DND-41 (cell line): ENCODE measurements at places on chromosomes 16 and 17.
A peak's percentile ranks its signal among the peaks of the same experiment; 100 is the strongest.

DNA sequence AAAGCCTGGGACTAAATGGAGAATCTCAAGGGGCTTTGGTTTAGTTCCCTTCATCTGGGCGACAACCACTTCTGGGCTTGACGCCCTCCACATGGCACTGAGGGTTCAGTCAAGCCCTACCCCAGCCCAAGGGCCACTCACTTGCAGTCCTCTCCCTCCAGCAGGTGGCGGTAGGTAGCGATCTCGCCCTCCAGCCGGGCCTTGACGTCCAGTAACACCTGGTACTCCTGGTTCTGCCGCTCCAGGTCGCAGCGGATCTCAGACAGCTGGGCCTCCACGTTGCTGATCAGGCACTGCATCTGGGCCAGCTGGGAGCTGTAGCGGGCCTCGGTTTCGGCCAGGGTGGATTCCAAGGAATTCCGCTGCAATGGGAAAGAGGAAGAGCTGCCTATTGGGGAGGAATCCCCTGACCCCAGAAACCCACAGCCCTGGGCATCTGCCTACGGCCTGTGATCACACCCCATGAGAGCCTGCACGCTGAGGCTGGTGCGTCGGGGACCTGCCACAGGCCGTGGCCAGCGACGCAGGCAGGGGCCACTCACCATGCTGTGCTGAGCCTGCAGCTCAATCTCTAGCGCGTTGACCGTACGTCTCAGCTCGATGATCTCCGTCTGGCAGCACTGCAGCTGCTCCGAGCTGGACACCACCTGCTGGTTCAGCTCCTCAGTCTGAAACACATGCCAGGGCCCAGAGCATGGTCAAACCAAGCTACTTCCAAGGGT is 2.7 kb downstream of the KRT36 start:
- DNase-seq, result peak; percentile 7

DNA sequence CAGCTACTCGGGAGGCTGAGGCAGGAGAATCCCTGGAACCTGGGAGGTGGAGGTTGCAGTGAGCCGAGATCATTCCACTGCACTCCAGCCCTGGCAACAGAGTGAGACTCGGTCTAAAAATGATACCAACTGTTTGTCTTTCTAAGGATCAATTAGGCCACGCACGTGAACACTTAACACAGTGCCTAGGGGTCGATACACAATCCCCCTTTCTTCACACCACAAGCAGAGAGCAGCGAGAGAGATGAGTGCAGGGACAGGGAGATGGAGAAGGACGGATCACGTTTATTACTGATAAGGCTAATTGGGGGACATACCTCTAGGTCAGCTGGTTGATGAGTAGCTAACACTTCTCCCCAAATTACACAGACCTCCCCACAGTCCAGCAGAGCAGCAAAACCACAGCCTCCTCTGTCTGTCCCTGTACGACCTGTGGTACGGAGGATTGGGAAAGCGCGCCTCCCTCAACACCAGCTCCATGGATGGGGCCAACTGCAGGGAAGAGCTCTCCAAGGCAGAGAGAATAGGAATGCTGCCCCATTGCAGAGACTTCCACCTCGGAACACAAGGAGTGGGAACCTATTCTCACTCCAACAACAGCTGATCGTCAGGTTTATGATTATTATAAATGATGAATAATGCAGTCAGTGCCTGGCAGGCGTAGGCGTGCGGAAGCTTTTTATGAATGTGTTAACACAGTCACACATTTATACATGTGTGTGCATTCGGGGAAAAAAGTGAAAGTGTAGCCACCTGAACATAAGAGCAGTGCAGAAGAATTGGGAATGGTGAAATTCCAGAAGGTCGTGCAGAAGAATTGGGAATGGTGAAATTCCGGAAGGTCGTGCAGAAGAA is 155.1 kb downstream of the C16orf95 start:
- DNase-seq, result no peak

GRCh38 chr17:78784352-78784751 is 2.3 kb upstream of the CYTH1 start:
- no peak for DNase-seq

DNA sequence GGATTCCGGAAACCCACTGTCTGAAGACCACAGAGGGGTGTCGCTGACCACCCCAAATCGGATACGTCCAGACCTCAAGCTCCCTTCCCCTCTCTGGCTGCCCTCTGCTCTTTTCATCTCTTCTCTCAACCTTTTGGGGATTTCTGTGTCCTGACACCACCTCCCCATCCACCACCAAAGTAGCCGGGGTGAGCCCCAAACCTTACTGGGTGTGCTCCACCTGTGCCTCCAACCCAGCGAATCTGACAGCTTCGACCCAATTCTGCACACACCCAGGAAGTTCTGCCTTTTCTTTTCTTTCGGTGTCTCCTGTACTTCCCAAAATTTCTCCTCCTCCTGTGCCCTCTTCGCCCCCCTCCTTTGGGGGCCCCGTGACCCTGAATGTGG is 534 bp downstream of the KCTD11 start:
- DNase-seq, result no peak

DNA sequence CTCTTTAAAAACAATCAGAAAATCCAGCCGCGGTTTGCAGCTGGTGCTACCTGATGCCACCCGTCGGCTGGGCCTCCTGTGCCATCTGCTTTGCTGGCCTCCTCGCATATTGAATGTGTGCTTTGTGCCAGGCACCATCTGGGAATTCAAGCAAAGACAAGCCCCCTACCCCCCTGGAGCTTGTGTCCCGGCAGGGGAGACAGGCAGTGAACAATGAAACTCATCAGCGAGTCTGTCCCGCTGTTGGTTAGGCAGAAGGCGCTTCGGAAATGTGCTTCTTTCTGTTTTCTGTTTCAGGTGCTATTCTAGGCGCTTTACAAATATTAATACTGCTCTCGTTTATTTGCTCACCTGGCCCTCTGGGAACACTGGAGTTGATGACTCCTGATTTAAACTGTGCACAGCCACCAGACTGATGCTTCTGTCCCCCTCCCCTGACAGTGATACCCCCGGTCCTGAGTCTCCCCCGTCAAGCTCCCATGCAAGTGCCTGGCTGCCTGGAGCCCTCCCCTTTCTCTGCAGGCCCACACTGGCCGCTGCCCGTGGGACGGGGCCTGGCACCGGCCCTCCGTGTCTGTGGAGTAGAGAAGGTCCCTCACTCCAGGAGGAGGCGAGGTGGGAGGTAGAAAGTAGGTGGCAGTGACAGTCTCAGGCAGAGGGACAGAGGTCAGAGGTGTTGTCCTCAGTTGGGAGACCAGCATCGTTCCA is 126.1 kb upstream of the PLCG2 start:
- DNase-seq, result no peak

- DNase-seq, result no peak
These were observed 230.6 kb downstream of the IRF8 start for GRCh38 chr16:86129541-86129940.

DNA sequence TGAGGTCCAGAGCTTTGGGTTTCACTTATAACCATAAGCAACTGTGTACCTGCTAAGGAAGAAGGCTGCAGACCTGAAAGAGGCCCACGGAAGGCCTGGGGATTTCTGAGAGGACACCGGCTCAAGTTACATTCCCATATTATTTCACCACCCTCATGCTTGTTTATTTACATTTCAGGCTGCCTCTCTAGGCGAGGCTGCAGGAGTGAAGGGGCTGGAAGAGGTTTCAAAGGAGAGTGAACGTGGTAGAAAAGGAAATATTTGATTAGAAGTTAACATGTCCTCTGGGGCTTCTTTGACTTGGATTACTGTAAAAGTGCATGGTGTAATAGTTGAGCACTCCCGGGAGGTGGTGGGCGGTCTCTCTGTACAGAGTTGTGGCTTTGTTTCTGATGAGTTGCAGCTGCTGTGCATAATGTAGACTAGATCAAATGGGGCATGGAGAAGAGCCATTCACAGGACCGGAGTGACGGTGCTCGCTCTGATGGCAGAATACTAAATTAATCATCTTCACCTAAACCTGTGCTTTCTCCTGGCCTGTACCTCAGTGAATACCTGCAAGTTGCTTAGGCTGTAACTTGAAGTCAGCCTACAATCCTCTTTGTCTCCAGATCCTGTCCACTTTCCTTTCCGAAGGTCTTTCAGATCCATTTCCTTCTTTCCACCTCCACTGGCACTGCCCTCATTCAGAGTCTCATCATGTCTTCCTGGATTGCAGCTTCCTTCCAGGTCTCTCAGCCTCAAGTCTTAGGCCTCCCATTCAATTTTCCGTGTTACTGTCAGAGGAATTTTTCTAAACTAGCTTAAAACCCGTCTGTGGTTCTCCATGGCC is 1.9 kb upstream of the CPD start:
- DNase-seq, result peak; percentile 10

DNA sequence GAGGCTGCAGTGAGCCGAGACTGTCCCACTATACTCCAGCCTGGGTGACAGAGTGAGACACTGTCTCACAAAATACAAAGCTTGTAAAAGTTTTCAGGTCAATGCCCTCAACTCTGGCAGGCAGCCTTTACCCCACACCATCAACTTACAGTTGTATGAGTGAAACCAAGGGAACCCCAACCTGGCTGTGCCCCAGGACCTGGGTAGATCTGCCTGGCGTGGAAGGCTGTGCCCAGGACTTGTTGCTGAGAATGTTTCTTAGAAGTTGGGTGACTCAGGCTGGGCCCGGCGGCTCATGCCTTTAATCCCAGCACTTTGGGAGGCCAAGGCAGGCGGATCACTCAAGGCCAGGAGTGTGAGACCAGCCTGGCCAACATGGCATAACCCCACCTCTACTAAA is 7.8 kb downstream of the CES3 start:
- DNase-seq, result no peak

GRCh38 chr17:50194140-50194933 is 7.1 kb downstream of the COL1A1 start:
- DNase-seq, result no peak

DNA sequence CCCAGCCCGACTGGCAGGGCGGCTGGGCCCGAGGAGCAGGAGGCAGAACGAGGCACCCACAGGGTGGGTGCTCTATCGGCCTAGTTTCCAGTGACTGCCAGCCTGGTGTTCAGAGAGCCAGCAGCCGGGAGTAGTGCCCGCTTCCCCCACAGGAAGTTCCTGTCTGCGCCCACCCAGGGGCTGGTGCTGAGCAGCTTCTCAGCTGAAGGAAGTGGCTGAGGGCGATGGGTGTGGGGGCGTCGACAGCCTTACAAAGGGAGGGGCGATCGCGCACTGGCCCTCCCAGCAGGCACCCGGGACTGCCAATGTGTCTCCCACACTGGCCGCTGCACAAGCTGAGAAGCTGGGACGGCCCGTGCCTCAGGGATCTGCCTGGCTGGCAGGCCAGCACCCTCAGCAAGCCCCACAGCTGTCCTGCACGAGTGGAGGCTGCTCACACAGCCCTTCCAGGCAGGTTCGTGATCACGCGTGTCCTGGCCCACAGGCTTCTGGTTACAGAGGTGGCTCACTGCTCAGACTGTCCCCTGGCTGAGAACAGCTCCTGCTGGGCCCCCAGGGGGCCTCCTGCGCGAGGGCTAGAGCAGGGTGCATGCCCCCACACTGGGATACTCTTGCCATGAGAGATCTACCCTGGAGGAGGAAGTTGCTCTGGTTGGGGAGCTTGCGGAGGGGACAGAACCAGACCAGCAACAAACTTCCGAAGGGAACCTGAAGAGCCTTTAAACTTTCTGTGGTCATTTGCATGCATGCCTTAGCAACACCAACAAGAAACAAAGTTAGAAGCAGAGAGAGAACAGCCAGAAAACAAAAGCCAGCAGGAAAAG is 2.5 kb downstream of the RNF166 start:
- DNase-seq, result peak; percentile 93

DNA sequence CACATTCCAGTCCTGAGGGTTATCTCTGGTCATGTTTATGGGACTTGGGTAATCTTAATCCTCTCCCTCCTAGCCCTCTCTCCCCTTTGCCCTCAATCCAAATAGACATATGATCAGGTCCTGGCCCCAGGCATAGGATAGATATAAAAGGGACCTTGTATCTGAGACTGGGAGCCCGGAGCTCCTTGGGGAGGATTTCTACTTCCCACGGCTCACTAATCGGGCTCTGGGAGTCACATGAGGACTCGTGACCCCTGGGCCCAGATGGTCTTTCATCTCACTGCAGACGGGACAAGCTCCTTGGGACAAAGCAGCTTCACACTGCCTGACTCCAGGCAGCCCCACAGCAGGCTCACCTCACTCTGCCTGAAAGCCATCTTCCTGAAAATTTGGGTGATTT is 57.8 kb upstream of the LYRM9 start:
- no peak for DNase-seq

DNA sequence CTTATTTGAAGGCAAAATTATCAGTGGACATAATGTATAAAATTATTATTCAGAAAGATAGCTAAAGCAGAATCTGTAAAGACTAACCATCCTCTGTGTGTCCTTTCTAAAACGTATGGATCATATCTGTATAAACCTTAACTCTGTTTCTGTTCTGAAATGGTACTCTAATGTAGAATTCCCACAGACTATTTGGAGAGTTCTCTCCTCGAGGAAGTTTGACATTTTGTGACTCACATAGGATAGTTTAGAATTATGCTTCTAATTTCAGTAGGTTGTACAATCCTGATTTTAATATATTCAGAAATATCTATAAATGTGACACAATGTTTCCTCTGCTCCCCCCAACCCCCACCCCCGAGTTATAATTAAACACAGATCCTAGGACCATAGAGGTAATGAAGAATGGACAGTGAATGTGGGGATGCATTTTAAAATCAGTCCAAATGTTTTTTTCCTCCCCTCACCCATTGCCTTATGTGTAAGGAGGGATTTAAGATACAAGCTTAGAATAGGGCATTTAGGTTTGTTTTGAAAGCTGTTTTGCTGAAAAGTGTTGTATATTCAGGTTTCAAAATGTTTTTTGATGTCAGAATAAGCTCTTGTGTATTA is 66.8 kb downstream of the BCAS3 start:
- DNase-seq, result no peak

DNA sequence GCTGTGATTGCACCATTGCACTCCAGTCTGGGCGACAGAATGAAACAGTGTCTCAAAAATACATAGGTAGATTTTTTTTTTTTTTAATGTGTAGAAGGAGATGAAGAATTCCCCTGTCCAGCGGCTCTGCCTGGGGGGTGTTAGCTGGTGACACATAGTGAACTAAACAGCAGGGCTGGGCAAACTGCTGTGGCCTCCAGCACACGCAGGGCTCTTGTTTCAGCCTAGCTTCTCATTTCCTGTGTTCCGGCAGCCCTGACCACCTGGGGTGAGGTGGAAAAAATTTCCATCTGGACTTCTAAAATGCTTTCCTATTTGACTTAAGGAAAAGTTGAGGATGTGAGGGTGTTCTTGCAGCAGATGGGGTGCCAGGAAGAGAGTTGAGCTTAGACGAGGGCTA is 33.3 kb upstream of the RGS9 start:
- no peak for DNase-seq

DNA sequence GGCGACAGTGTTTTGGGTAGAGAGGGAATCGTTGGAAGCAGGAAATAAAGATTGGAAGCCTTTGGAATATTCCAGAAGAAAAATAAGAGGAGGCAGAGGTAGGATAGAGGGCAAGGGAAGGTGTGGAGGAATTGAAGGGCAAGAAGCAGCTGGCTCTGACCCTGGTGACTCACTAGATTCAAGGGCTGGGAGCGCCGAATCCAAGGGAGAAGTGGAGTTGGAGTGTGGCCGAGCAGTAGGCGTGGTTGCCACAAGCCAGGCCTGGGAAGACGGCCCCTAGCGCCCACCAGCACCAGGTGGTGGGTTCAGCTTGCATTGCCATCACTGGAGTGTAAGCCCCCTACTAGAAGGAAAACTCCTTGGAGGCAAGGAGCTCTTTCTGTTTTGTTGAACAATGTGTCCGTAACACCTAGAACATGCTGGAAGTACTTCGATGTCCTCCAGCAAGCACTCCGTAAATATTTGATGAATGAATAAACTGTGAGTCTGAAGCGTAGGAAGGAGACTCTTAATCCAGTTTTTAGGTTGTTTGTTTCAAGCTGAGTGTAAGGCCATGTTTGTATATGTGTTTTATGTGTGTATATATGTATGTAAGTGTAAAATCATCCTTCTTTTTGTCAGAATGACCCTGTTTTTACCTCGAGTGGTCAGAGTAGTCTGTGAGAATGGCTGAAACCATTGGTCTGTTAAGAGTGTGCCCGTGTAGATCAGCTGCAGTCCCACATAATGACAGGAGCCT is 139.5 kb downstream of the CMIP start:
- no peak for DNase-seq
